ENCODE measurements at places on chromosomes 3 and 15.

- no peak for DNase-seq
Observed at GRCh38 chr3:17179381-17180205, 294.8 kb downstream of the PLCL2 start.

DNA sequence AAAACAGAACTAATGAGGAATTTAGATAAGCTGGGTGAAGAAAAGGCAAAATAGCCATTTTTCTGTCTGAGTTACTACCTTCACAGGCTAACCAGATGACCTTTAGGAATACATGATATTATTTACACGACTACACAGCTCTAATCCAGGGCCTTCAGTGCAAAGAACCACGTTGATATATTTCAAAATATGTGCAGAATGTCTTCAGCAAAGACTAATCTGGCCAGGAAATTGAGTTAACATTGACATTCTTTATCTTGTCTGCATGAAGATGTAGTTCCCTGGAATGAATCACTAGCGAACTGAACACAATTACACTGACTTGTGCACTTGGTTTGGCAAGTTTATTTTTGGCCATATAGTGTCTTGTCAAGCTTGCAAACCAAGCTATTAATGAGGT, 41.5 kb downstream of the PDHB start:
- DNase-seq: no peak

- no peak for DNase-seq
Observed at GRCh38 chr15:70119911-70120508, 22.3 kb upstream of the TLE3 start.

GRCh38 chr3:139448104-139448503, 28.2 kb downstream of the RBP2 start:
- peak; percentile 31 for DNase-seq

DNA sequence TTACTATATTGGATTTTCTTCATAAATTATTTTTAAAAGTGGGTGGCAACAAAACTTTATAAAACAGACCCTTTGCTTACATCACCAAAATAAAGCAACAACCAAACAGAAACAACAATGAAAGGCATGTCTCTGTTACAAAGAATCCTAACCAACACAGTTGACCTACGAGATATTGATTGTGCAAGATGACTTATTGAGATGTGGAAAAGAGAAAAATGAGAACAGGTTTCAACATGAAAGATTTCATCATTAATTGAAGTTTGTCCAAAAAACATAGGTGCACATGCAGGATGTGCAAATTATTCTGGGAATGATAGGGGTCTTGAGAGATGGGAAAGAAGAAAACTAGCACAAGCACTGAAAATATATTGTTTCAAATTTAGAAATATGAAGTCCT, 9.0 kb downstream of the GMNC start:
- no peak for DNase-seq

GRCh38 chr3:78887547-78888011, 880.2 kb downstream of the ROBO1 start:
- no peak for DNase-seq

DNA sequence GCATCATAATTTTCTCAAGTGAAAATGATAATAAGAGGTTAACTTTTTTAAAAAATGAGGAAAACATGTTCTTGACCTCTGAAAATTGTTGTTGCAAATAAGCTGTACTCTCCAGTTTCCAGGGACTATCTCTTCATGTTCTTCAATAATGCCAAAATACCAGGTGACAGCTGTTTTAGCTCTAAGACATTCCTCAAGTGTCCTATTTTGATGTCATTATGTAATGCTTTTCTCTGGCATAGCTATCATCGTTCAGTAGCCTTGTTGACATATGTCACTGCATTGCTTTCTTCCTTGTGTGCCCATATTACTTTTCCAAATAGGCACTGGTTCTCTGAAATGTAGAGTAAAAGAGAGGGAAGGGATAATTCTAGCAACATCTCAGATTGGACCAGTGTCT, 5.7 kb upstream of the FILIP1L start:
- no peak for DNase-seq

DNA sequence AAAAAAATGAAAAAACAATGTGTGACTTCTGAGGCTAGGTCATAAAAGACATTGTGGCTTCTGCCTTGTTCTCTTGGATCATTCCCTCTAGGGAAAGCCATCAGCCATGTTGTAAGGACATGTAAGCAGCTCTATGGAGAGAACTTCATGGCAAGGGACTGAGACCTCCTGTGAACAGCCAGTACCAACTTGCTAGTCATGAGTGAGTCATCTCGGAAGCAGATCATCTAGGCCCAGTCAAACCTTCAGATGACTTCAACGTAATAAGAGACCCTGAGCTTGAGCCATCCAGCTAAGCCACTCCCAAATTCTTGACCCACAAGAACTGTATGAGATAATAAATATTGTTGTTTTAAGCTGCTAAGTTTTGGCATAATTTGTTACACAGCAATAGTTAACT, 4.9 kb downstream of the MON1A start:
- peak; percentile 67 for DNase-seq

GRCh38 chr3:134640872-134641470, 9.9 kb downstream of the KY start:
- DNase-seq: no peak

- DNase-seq: no peak
Observed at GRCh38 chr3:52311576-52312119, 4.5 kb upstream of the DNAH1 start.

GRCh38 chr15:41908736-41909461, 15.0 kb upstream of the SPTBN5 start:
- DNase-seq: no peak

- DNase-seq: no peak
Observed at GRCh38 chr15:64144192-64144564, 7.4 kb upstream of the SNX22 start.

GRCh38 chr3:180749796-180750195, 70.5 kb upstream of the CCDC39 start:
- no peak for DNase-seq

DNA sequence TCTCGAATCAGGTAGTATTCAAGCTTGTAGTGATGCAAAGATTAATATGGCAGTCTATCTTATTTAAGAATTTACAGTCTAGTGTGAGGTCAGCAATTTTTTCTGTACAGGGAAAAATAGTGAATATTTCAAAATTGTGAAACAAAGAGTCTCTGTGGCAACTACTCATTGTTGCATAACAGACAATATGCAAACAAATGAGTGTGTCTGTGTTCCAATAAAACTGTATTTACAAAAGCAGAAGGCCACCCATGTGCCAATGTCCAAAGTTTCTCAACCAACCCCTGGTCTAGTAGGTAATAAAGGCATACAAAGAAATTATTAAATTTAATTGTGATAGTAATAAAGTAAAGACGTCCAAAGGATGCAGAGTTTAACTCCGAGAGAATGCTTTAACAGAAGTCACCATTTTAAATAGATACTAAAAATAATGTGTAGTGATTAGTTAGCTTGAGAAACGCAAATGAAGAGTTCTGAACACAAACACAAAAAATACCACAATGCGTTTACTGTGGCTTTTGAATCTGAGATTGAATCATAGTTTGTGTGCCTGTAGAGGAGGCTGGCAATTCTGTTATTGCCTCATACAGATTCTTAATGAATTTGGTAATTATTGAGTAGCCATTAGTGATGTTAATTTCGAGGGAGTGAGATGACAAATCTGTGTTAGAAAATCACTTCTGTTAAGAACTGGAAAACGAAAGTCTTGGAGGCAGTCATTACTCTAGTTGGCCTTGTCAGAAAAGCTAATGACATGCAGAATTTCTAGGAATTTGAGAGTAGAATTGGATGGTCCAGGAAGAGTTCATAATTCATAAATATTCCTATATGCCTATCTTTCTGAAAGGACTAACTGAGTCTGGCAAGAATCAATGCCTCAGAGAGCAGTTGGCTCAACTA, 48.7 kb downstream of the CADM2 start:
- no peak for DNase-seq

GRCh38 chr15:75140080-75140879, 61.4 kb upstream of the C15orf39 start:
- DNase-seq: no peak

GRCh38 chr3:29514170-29514569, 233.3 kb downstream of the RBMS3 start:
- no peak for DNase-seq

GRCh38 chr3:64242435-64242834, 17.2 kb upstream of the PRICKLE2 start:
- no peak for DNase-seq

- no peak for DNase-seq
Observed at GRCh38 chr3:196670339-196670738, 30.8 kb downstream of the NRROS start.

DNA sequence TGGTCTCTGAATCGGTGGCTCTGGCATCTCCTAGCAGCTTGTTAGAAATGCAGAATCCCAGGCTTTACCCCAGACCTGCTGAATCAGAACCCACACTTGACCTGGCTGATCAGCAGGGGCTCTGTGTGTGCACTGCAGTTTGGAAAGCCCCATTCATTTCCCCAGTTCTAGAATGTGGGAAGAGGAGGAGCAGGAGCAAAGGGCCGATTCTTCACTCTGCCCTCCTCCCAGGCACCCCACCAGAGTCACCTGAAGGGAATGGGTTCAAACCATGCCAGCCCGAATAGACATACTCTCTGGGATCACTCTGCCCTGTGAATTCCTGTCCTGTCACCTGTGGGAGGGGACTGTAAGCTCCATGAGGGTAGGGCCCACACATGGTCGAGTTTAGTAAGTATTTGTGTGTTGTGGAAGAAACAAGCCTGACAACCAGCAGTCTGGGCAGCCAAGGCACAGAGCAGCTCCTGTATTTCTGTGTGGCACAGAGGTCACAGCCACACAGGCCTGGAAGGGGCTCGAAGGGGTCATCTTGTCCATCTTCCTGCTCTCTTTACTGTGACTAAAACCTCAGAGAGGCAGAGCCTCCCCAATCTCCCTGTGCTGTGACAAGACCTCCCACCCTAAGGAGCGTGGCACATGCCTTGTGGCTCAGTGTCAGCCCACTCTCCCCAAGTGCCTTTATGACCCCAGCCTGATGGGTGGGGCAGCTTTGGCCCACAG, 29.0 kb upstream of the HHATL start:
- DNase-seq: no peak

- DNase-seq: no peak
Observed at GRCh38 chr15:71091601-71092000, 23.7 kb upstream of the THSD4 start.

GRCh38 chr15:66646799-66647198, 55.2 kb upstream of the SMAD6 start:
- DNase-seq: no peak

DNA sequence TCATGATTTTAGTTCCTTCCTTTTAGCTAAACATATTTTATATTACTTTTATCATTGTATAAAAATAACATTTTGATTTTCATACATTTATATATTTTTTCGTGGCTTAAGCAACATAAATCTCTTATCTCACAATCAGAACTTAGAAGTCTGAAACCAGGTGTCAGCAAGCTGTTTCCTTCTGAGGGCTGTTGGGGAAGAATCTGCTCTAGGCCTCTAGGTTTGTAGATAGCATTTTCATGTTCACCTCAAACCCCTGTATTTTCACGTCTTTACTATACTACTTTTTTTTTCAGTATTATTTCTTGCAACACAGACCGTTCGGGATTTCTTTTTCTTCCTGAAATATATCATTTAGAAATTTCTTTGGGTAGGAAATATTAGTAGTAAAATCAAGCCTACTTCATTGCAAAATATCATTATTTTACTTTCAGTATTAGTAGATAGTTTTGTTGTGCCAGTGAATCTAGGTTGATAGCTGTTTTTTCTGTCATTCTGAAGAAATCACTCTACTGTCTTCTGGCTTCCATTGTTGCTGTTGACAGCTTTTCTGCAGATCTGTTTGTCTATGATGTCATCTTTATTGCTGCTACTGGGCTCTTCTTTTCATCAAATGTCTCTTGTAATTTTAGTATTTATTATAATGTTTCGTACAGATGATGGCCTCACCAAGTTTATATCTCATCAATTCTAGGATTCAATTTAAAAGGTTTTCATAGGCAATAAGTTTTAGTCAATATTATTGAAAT, 756.3 kb downstream of the VGLL3 start:
- no peak for DNase-seq

- DNase-seq: no peak
Observed at GRCh38 chr15:72116731-72117485, 1.0 kb downstream of the MYO9A start.

GRCh38 chr3:173398111-173398479, 551 bp downstream of the NLGN1 start:
- no peak for DNase-seq

- DNase-seq: no peak
Observed at GRCh38 chr3:118165413-118165812, 869.2 kb downstream of the IGSF11 start.

- DNase-seq: no peak
Observed at GRCh38 chr15:57213862-57214261, 162.4 kb upstream of the CGNL1 start.

GRCh38 chr3:24088782-24089181, 143.7 kb downstream of the NR1D2 start:
- DNase-seq: no peak

- DNase-seq: no peak
Observed at GRCh38 chr3:99562990-99563607, 75.3 kb upstream of the COL8A1 start.

GRCh38 chr3:190810957-190811356, 51.5 kb downstream of the GMNC start:
- DNase-seq: no peak

DNA sequence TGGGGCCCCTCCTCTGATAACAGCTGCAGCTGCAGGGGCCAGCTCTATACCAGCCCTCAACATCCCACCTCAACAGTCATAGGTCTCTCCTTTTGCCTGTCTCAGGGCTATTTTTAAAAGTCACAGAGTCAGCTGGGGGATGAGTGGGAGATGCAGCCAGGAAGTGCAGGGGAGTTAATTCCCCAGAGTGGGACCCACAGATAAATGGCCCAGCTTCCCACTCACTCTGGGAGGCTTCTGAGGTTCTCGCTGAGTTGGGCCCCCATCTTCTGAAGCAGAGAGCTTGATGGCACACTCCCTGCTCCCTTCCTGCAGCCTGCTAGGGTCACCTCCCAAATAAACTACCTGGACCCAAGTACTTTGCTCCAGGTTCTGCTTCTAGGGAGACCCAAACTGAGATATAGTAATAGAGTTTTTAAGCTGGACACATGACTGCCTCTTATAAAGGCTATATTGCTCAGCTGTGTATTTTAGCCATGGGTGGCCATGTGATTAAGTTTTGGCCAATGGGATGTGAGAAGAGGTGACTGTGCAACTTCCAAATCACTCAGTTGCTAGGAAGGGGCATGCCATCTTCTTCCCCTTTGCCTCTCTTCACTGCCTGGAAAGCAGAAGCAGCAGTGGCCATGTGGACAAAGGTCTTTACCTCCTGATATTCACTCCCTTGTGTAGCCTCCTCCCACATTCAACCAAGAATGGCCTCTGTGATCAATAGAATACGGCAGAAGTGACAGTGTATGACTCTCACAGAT, 15.5 kb upstream of the VIPR1 start:
- DNase-seq: no peak

GRCh38 chr3:78112291-78113010, 1072.6 kb downstream of the ROBO2 start:
- no peak for DNase-seq

GRCh38 chr15:48289628-48290027, 41.6 kb upstream of the DUT start:
- no peak for DNase-seq

- no peak for DNase-seq
Observed at GRCh38 chr3:105315815-105316214, 50.9 kb upstream of the ALCAM start.
